ENCODE measurements at places on chromosomes 4 and X.

DNA sequence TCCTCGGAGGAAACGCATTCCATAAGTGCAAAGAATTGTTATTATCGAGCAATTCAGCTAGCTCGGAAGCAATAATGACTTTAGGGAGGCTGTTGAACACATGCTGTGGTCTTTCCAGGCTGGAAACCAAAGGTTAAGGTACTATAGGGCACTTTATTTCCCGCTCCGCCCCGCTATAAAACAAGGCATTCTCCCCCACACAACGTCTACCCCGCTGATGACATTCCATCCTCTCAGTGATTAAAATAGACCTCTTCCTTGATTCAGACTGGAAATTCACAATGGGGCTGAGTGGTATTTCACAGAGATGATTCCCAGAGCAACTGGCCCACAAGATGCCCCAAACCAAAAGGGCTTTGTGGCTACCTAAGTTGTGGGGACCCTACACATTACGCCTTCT lies 196.4 kb downstream of the STIM2 start:
- DNase-seq, result no peak

DNA sequence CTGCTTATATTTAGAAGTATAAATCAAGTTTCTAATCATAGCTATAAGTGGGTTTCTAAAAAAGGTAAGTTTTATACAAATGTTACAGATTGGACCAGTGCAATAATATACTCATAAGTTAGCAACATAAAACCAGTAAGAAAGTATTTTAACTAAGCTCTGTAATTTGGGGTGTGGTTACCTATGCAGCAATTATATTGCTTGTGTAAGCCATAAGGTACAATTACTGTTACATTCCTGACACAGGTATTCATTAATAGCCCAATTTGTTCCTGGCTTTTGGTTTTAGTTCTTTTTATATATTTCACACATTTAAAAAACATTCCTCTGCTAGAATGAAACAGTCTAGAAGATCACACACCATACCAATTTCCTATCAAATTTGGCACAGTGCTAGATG lies 115.1 kb downstream of the FRYL start:
- no peak for DNase-seq

- DNase-seq, result peak; percentile 13
Observed at GRCh38 chrX:38110231-38110630, 103.9 kb downstream of the SYTL5 start.

- no peak for DNase-seq
Observed at GRCh38 chrX:107683124-107683895, 55.0 kb downstream of the PRPS1 start.

GRCh38 chrX:111100191-111100590 lies 4.2 kb downstream of the PAK3 start:
- peak; percentile 12 for DNase-seq

DNA sequence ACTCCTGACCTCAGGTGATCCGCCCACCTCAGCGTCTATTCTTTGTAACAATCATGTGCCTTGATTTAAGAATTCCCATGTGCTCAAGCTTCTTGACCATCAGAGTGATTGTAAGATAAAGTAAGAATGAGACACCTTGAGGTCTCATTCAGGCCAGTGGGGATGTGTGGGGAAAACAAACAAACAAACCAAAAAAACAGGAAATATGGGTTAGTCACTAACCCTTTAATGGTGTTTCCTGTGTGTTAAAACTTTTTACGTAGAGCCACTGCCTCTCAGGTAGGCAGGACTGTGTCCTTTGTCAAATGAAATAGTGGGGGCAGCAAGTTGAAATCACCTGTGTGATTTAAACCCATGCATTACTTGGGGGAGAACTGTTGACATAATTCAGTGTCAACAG lies 91.5 kb upstream of the DHRSX start:
- no peak for DNase-seq

- no peak for DNase-seq
Observed at GRCh38 chr4:151166636-151167035, 67.2 kb downstream of the RPS3A start.

DNA sequence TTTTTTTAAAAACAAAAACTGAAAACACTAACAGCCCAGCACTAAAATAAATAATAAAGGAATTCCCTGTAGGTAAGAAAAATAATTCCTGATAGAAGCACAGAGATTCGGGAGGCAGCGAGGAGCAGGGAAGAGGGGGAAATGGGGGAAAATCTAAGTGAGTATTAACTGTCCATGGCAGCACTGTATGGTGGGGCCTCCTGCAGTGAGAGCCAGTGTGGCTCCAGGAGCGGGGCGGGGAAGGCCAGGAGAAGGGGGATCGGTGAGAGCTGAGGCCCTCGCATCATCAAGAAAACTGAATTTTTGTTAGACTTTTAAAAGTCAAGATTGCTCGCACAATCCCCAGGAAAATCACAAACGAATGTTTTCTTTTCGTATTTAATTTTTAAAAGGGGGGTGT lies 14.1 kb downstream of the RNF212 start:
- no peak for DNase-seq

- no peak for DNase-seq
Observed at GRCh38 chrX:68914479-68914946, 85.7 kb downstream of the EFNB1 start.

DNA sequence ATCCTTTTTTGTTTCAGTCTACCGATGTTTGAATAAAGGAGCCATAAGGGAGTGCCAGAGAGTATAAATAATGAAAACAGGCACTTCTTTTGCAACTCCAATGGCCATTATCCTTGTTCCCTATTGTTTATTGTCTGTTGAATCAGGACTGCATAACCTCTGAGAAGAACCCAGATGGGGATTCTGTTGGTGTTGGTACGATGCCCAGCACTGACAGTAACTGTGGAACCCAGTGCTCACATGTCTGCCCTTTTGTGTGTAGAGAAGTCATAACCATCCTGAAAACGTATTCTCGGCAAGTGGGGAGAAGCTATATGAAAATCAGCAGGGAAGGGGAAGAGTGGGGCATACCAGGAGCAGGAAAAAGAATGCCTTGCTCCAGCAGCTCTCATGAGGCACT lies 195.1 kb upstream of the EDNRA start:
- DNase-seq, result no peak

DNA sequence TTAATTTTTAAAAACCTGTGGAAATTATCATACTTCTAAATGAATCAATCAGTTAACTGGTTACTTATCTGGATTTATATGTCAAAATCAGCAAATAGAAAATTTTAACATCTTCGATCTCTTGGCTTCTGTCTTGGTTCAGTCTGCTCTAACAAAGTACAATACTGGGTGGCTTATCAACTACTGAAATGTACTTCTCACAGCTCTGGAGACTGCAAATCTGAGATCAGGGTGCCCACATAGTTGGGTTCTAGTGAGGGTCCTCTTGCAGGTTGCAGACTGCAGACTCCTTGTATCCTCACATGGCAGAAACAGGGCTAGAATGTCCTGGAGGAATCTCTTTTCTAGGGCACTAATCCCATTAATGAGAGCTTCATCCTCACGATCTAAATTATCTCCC lies 1851.6 kb upstream of the TENM3 start:
- no peak for DNase-seq

DNA sequence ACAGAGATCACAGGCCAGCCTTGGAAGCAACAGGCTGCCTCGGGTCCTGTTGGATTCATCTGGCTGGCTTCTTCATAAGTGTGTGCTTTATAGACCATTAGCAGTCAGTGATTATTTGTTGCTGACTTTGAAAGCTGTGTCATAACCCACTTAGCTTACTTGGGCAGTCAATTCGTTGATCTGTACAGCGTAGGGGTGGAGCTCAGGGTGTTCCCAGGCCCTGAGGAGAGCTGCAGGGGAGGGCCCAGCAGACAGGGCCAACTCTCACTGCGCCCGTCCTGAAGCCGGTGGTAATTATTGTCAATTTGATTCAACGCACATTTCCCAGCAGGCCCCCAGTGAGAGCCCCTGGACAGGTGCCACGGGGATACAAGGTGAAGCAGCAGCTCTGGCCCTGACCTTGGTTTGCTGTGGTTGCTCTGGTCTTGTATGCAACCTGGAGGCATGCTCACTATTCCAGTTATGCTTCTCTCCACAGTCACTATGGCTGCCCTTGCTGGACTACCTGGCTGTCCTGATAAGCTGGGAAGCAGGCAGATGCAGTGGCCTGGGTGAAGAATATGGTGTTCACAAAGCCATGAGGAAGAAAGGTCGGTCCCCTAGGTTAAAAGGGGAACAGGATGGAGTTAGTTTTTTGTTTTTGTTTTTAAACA lies 40.1 kb upstream of the HMGB3 start:
- no peak for DNase-seq

GRCh38 chr4:16031546-16032395 lies 52.1 kb downstream of the PROM1 start:
- no peak for DNase-seq

DNA sequence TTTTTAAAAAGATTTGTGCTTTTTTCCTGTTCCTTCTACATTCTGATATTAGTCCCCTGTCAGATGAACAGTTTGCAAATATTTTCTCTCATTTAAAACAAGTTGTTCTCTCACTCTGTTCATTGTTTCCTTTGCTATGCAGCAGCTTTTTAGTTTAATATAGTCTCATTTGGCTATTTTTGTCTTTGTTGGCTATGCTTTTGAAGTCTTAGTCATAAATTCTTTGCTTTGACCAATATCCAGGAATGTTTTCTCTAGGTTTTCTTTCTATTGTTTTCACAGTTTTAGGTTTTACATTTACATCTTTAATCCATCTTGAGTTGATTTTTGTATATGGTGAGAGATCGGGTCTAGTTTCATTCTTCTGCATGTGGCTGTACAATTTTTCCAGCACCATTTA lies 136.8 kb downstream of the TET2 start:
- DNase-seq, result peak; percentile 42

GRCh38 chrX:49829016-49829415 lies at the start of gene PAGE4:
Gene PAGE4, plus strand, starts transcription at chrX:49829303. Its CDS starts 1,126 bp downstream, at chrX:49830429.
- no peak for DNase-seq

DNA sequence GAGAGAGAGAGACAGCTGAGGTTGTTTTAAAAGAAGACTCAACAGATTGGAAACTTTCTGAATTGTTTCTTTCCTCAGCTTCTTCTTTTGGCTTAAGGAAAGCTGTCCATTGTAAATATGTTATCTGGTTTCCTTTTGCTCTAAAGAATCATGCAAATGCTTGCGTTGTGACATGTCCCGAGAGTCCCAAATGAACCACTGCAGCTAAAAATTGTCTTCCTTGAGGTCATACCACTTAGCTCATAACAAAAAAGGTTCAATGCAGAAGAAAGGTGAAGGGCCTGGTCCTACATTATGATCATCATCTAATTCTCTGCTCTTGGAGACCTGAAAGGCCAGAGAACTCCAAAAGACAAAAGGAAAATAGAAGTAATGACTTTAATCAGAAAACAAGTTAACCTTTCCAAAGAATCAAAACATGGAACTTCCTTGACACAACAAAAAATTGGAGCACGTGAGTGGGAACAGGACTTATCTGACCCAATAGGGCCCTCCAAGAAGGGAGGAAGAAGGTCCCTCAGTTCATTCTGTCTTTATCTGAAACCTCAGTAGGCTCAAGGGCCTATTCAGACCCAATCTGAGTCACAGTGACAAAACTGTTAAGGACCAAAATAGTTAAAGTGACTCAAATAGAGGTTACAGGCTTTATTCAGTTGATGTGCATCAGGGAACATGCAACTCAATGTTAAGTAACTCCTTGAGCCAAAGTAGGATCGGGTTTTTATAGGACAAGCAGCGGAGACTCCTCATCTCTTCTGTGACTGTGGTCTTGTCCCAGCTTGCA lies 14.7 kb upstream of the VSIG1 start:
- no peak for DNase-seq

DNA sequence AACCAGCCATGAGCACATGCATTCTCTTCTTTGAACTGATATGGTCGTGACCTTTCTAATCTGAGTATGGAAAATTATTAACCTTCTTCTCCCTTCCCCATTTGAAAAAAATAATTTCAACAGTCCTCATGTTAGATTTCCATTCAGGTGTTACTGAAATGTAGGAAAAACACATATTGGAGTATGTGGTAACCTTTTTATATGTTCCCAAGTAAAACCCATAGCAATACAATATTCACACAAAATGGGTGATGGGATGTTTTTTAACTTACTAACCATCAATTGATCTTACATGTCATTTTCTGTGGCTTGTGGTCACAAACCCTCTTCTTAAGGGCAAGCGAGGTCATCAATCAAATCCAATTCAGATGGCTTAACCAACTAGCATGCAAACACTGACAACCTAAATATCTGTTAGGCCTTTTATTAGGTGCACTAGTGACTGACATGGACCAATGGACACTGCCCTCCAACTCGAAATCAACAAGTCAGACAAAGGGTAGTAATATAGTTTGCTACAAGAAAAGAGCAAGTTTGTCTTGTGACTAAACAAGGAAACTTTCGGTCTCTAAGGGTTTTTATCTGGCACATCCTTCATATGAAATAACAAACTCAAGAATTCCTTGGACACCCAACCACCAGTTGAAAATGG lies 74.3 kb downstream of the CAMK2D start:
- DNase-seq, result peak; percentile 83

GRCh38 chr4:83382850-83383249 lies 48.2 kb upstream of the HPSE start:
- DNase-seq, result no peak

- peak; percentile 7 for DNase-seq
Observed at GRCh38 chr4:132123870-132124623, 1025.0 kb upstream of the PCDH10 start.

DNA sequence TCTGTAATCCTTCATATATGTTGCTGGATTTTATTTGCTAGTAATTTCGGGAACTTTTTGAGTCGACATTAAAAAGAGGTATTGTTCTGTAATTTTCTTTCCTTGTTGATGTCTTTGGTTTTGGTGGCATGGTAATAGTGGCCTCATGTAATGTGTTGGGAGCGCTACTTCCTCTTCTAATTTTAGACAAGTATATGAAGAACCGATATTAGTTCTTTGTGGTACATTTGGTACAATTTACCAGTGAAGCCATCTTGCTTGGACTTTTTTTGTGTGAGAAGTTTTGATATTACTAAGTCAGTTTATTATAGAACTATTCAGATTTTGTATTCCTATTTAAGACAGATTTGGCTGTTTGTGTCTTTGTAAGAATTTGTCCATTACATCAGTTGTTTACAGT lies 669.2 kb upstream of the AADAT start:
- no peak for DNase-seq

DNA sequence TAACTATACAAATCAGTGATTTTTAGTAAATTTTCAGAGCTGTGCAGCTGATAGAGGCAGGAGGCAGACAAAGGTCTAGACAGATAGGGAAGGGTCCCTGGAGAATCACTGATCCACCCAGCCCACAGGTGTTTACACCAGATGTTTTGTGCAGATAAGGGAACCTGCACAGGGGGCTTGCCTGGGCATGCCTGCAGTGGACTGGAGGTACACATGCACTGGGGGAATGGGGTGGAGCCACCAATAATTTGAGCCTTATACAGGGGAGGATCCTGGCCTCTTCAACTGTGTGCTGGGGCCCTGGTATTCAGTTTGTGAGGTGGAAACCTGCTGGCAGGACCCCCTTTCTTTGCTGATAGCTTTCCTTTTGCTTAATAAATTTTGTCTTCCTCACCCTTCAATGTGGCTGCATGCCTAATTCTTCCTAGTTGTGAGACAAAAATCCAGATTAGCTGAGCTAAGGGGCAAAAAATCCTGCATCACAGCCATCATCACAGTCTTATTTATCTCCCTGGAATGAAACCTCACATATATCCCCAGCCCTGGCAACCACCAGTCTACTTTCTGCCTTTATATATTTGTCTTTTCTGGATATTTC lies 102.8 kb downstream of the KDM6A start:
- no peak for DNase-seq

All from fibroblast of upper back skin (primary cell).